CD4-positive, alpha-beta T cell treated with Interleukin-4 for 4 hours (primary cell): ENCODE measurements at places on chromosomes 3 and 15.

GRCh38 chr15:85171736-85172135 is 190.1 kb downstream of the PDE8A start:
- no peak for DNase-seq

DNA sequence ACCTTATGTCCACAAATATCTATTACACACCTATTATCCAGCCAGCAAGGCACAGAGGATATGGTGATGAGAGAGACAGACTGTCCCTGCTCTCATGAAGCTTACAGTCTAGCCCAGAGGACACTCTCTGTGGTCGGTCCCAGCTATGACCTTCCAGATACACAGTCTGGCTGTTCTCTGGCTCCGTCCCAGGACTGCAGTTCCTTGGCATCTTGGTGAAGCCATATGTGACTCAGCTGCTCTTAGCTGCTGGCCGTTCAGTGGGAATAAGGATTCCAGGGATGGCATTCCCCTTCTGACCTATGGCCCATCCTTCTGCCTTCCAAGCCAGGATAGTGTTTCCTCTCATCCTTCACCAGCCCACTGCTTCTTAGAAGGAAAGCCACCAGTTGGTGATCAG is 30.8 kb downstream of the MEX3B start:
- DNase-seq = no peak

- peak; percentile 24 for DNase-seq
Observed at GRCh38 chr15:90191794-90192509, 9.2 kb upstream of the SEMA4B start.

DNA sequence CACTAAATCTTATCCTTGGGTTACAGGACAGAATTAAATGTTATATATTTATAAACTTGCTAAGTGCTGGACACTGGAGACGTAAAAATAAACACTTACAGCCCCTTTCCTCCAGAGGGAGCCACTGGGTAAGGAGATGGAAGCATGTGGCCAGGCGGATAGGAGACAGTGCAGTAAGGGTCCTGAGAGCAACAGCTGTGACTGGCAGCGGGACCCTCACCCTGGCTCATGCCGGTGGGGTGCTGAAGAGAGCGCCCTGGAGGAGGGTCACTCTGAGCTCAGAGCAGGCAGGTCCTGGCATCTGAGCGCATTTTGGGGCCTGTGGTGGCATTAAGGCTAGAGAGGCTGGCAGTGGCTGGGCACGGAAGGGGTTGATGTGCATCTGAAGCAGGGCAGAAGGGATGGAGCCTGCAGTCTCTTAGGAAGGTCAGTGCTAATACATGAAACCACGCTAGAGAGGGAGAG is 16.0 kb downstream of the SEC61A1 start:
- peak; percentile 26 for DNase-seq

DNA sequence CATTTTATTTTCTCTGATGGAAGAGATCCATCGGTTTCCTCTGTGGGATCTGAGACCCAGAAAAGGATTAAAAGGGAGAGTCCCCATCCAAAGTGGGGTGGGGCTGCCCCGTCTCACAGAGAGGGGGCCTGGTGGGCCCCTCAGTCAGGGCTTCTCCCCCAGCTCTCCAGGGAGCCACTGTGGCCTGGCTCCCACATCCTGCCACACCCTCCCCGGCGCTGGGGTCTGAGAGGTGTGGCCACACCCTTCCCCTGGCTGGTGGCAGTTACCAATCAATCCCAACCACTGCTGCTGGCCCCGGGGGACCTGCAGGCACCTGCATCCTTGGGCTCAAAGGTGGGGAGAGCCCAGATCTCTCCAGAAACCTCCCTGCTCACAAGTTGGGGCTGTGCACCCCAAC is 161.8 kb upstream of the IQSEC1 start:
- peak; percentile 9 for DNase-seq

DNA sequence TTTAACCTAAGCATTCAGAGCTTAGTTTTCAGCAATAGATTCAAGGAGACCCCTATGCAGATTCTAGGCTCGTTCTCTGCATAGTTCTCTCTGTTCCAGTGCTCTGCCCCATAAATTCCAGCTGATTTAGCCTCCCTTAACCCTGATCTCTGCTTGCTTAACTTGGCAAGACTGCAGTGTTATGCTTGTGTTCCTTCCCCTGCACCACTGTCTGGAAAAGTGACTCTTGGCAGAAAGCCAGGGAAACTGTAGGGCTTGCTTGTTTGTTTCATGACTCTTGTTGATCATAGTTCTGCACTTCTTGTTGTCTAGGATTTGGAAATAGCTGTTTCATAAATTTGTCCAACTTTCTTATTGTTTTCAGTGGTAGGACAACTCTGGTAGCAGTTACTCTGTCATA is 40.1 kb downstream of the ANAPC13 start:
- no peak for DNase-seq

DNA sequence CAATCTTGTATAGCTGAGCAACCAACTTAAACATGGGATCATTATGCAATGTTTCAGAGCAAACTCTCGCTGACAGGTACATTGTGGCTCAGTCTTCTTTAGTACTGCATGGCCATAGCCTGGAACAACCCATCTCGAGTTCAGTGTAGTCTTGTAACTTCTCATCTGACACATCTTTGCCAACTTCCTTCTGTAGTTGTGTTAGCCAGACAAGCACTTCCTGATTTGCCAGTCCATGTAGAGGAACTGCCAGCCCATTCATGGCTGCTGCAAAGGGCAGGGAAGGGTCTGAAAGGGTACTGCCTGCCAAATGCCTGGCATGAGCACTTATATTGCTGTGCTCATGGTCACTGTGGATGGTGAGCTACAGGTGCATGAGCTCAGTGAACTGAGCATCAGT is 49.2 kb upstream of the CCDC54 start:
- no peak for DNase-seq

DNA sequence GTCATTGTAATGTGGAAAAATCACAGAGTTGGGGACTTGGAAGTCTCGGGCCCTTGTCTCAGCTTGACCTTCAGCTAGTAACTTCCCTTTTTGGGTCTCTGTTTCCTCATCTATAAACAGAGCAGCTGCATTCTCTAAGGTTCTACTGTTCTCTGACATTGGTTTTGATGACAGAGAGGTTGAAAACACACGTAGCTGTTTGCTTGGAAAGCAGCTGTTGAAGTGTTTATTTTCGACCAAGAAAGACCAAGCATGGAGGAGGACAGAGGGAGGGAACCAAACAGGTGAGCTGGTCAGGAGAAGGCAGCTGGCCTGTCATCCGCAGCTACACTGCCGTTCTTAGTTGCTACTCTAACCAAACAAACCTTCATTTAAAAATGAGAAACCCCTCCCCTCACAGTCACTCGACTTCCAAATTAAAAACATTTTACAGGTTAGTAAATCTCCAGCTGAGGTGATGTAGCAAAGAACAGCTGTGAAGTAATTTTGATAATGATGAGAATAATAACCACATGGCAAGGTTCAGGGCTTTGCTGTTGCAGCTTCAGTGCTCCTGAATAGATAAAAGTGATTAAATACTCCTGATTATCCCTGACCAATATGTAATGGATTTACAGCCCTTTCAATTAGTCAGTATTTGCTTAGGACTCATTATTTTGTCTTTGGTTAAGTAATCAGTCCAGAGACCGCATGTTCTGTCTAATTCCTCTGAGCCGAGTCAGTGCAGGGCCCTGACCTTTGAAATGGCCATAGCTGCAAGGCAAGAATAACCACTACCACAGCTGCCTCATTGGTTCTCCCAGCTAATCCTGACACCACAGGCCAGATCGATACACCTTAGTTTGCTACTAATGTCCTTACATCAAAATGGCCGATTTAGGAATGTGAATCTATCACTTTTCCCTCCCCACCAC is 65.3 kb downstream of the MEIS2 start:
- DNase-seq = no peak

DNA sequence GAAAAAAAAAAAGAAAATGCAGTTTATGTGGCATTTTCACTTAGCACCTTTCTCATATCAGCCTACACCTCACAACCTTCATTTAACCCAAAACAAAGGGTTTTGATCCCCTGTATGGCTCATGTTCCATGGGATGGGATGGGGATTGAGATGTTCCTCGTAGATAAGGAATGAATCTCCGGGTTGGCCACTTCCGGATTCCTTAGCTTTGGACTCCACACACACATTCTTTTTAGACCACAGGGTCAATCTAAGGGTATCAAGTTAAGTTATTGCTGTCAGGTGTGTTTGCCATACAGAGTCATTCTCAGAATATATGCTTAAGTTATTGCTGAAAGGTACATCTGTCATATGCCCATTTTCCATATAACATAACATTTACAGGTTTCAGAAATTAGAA is 301.4 kb upstream of the TGFBR2 start:
- no peak for DNase-seq

DNA sequence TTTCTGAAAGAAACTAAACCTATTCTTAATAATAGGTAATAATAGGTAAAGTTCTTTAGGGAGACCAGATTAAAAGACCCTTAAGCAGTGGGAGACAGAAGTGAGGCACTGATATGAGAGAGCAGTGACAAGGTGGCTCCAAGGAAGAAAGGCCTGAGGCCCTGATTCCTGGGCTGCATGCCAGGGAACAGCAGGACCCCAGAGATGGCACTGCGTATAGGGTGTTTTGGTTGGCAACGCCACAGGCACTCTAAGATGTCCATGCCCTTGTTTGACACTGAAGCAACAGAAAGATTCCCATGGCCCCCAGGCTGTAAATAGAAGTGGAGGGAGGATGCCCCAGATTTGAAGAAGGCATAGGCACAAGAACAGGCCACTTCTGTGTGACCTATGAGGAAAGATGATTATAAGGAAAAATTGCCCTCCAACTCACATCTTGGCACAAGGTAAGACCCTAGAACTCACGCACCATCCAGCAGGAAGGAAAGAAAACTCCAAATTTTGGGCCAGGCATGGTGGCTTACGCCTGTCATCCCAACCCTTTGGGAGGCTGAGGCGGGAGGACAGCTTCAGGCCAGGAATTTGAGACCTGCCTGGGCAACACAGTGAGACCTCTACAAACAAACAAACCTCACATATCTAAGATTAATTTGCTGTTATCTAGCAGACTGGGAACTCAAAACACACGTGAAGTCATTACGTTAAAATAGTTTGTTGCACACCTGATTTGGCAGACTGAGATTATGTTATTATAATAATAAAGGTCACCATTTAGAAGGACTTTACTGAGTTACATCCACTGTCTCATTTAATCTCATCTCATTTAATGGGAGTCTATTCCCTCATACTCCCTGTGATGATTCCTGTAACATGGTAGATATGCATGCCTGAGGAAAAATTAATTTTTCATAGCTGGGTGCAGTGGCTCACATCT is 10.5 kb upstream of the BLM start:
- DNase-seq = no peak

- no peak for DNase-seq
Observed at GRCh38 chr3:43948013-43948412, 257.3 kb downstream of the ABHD5 start.

- DNase-seq = no peak
Observed at GRCh38 chr3:5026046-5026362, 46.8 kb downstream of the BHLHE40 start.

DNA sequence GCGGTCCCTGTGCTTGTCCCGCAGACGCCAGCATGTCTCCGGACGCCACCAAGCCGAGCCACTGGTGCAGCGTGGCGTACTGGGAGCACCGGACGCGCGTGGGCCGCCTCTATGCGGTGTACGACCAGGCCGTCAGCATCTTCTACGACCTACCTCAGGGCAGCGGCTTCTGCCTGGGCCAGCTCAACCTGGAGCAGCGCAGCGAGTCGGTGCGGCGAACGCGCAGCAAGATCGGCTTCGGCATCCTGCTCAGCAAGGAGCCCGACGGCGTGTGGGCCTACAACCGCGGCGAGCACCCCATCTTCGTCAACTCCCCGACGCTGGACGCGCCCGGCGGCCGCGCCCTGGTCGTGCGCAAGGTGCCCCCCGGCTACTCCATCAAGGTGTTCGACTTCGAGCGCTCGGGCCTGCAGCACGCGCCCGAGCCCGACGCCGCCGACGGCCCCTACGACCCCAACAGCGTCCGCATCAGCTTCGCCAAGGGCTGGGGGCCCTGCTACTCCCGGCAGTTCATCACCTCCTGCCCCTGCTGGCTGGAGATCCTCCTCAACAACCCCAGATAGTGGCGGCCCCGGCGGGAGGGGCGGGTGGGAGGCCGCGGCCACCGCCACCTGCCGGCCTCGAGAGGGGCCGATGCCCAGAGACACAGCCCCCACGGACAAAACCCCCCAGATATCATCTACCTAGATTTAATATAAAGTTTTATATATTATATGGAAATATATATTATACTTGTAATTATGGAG is 79.1 kb downstream of the SMAD6 start:
- no peak for DNase-seq

GRCh38 chr15:73051807-73052652 is at the start of gene NEO1:
TSS of gene NEO1 (plus strand) at chr15:73052463. CDS start at chr15:73052676, 213 bp downstream.
- DNase-seq = peak; percentile 85

GRCh38 chr15:98131924-98132323 is 171.4 kb downstream of the ARRDC4 start:
- no peak for DNase-seq

DNA sequence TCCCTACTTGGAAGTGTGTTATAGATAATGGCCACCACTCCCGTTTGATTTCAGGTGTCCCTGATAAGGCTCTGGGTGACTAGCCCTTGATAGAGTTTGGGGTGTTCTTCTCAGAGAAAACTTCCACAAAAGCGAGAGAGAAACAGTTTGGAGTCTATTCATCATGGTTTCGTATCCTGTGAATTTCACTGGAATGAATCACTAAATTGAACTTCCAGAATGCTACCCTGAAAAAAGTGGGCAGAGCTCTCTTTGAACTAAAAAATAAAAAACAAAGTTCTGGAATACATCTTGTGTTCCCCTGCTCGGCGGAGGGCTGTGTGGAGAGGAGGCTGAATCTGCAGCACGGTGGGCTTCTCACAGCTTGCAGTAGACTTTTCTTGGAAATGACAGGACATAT is 52.8 kb upstream of the FAM98B start:
- DNase-seq = no peak

DNA sequence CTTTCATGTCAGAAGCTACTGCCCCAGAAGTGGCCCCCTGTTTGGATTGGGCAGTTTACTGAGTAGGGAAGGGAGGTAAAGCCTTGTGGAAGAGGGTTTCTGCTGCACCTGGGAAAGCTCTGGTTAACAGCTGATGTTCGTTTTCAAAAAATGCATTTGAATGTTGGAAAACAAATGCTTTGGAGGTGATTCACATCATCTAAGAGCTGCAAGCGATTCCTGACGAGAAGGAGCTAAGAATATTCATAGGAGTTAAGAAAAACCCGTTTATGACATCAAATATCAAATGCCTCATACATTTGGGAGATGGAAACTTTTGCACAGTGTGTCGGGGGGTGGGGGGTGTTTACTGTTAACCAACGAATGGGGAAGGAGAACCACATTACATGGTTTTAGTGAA is 183.8 kb upstream of the NR2F2 start:
- no peak for DNase-seq

DNA sequence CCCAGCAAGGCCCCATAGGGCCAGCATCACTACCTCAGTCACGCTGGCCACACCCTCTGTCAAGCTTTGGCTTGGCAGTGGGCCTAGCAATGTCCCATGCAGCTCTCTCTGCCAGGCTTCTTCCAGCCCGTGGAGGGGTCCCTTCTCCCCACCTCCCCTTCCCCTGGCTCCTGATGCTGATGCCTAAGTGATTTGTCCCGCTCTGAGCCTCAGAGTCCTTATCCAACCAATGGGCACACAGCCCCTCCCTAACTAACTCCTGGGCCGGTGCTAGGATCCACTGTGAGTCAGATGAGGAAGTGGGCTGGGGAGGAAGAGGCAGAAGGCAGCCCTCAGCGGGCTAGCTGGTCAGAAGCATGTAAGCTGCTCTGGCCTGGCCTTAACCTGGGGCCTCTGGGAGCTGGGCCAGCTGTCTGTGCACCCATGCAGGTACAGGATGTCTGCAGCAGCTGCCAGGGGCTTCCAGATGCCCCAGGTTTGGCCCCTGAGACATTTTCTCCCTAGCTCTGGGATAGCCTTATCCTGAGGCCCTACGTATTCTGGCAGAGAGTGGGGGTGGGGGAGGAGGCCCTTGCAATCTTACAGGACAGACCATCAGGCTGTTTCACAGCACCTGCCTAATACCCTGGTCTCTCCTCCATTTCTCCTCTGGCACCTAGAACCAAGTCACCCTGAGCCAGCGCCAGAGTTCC is 740 bp upstream of the ZBTB47 start:
- DNase-seq = peak; percentile 15
